ENCODE measurements at places on chromosomes 5 and 9.

- DNase-seq: no peak
Measured at GRCh38 chr5:6466975-6467567, 18.4 kb downstream of the UBE2QL1 start.

DNA sequence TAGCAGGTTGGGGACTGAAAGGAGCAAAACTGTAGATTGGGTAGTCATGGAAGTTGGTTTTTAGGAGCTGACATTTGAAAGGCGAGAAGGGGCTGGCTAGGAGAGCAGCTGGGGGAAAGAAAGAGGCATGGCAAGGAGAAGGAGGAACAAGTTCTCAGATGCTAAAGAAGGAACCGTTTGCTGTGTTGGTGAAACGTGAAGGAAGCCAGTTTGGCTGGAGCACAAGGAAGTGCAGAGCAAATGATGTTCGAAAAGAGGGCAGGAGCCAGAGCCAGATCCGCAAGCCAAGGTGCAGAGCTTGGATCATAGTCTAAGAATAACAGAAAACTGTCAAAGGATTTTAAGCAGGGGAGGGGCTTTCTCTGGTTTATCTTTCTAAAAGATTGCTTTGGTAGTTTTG lies 276.6 kb downstream of the ASTN2 start:
- DNase-seq: no peak

GRCh38 chr9:27659001-27659400 lies 85.7 kb upstream of the C9orf72 start:
- no peak for DNase-seq

DNA sequence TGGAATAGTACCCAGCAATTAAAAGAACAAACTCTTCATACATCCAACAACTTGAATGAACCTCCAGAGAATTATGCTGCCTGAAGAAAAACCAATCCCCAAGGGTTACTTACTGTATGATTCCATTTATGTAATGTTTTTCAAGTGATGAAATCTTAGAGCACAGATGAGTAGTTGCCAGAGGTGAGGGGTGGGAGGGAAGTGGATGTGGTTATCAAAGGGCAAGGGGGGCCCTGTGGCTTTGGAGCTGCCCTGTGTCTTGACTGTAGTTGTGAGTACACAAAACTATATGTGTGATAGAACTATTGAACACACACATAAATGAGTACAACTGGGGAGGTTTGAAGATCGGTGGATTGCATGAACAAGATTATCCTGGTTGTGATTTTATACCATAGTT lies 115.8 kb upstream of the SLC25A48 start:
- DNase-seq: no peak

DNA sequence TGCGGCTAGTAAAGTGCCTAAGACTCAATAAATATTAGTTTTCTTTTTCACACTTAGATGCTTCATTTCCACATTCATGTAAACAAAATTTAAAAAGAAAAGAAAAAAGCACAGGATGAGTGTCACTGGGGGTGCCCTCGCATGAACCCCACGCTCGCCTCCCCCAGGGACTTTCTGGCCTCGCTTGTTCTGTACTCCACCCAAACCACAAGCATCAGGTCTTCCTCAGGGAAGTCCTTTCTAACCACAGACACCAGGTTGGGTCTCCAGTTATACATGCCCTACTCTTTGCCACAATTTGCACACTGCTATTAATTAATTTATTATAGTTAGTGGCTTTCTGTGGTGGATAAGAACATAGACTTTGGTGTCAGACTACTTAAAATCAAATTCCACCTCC lies 92.4 kb downstream of the RORB start:
- DNase-seq: no peak

DNA sequence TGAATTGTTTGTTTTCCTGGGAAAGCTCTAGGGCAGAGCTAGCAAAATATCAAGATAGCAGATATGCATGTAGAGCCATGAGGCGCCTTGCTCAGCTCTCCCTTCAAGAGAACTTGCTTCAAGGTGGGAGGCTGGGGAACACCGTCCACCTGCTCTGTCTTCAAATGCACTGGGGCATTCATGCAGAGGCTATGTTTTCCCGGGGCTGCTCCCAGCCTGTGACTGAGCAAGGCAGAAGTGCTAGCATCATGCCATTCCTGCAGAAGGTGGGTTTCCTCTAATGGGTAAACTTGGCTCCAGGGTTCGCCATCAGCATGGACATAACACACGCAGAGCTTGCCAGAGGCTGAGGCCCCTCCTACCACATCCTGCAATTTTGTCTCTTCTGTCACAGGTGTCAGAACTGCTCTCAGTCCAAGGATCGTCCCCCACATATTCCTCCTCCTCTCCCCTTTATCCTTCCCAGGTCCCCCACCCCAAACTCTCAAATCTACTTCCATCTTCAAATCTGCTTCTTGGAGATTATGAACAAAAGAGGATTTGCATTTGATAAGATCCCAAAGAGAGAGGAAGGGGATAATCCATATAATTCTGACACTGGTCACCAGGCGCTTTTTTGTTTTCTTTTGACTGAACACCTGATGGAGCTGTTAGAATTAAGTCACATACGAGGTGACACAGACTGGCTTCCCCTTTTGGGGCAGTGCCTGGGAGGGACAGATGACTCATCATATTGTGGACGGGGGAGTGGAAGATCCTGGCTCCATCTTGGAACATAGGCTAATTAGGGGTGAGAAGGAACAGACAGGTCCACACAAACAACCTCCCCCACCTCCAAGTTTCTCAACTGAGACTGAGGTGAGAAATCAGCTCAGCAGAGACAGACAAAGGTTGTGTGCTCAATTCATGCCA lies 85.0 kb upstream of the TAF11L2 start:
- no peak for DNase-seq

GRCh38 chr5:167867281-167867680 lies 424.2 kb upstream of the WWC1 start:
- peak; percentile 34 for DNase-seq

- DNase-seq: peak; percentile 37
Measured at GRCh38 chr5:181173420-181174342, 26.3 kb downstream of the OR2V2 start.

GRCh38 chr5:178131446-178131996 lies 707 bp downstream of the RMND5B start:
- DNase-seq: no peak

- DNase-seq: no peak
Measured at GRCh38 chr9:5708414-5708813, 79.5 kb downstream of the RIC1 start.

GRCh38 chr5:627840-628239 lies 15.7 kb downstream of the CEP72 start:
- no peak for DNase-seq

GRCh38 chr9:96486386-96487028 lies 36.5 kb downstream of the HABP4 start:
- DNase-seq: peak; percentile 89

DNA sequence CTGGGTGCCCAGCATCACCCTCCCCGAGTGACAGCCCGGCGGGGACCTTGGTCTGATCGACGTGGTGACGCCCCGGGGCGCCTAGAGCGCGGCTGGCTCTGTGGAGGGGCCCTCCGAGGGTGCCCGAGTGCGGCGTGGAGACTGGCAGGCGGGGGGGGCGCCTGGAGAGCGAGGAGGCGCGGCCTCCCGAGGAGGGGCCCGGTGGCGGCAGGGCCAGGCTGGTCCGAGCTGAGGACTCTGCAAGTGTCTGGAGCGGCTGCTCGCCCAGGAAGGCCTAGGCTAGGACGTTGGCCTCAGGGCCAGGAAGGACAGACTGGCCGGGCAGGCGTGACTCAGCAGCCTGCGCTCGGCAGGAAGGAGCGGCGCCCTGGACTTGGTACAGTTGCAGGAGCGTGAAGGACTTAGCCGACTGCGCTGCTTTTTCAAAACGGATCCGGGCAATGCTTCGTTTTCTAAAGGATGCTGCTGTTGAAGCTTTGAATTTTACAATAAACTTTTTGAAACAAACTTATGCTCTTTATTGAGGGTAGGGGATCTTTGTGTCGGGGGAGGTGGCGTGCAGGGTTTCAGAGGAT lies 1.3 kb downstream of the GADD45G start:
- peak; percentile 64 for DNase-seq
